Placental pericyte (primary cell): ENCODE measurements at places on chromosomes 16 and 17. TPM values are rescaled to one million over a fixed set of nuclear protein-coding genes. Genes with fewer than 3 reads are reported as not detected.

HSF4 gene
- 2.4 and 9.4 TPM in 2 replicates for total RNA-seq

MILR1 gene
- total RNA-seq = 10.7 and 21.6 TPM in 2 replicates

TNFRSF17 gene
- total RNA-seq = not detected in 2 replicates

PIRT gene
- total RNA-seq = not detected in 2 replicates

MYO15A gene
- 0.44 and 0.72 TPM in 2 replicates for total RNA-seq

HNF1B gene
- not detected in 2 replicates for total RNA-seq

SPATA32 gene
- not detected in 2 replicates for total RNA-seq

NACA2 gene
- not detected in 2 replicates for total RNA-seq

CDR2L gene
- total RNA-seq = 13.3 and 44.7 TPM in 2 replicates

CMTM2 gene
- not detected in 2 replicates for total RNA-seq

CDC27 gene
- total RNA-seq = 70.7 and 145 TPM in 2 replicates

DDX19B gene
- 16.6 and 47.7 TPM in 2 replicates for total RNA-seq

CTRB1 gene
- total RNA-seq = not detected in 2 replicates

CD300LB gene
- not detected in 2 replicates for total RNA-seq

MT1E gene
- 90.4 and 152 TPM in 2 replicates for total RNA-seq

TMC8 gene
- not detected in 2 replicates for total RNA-seq

MAF gene
- total RNA-seq = 1.7 and 13.6 TPM in 2 replicates

GNG13 gene
- total RNA-seq = not detected in 2 replicates

AXIN2 gene
- 1.1 TPM in 2 replicates for total RNA-seq

PPP1R9B gene
- 37.6 and 58.0 TPM in 2 replicates for total RNA-seq

CYGB gene
- total RNA-seq = 73.5 and 104 TPM in 2 replicates

WNT9B gene
- not detected in 2 replicates for total RNA-seq

LLGL2 gene
- 0.57 and 1.8 TPM in 2 replicates for total RNA-seq

KRTAP3-1 gene
- total RNA-seq = not detected in 2 replicates

WDR59 gene
- 18.6 and 28.0 TPM in 2 replicates for total RNA-seq

TMEM220 gene
- total RNA-seq = 1.6 and 1.8 TPM in 2 replicates
